H1 (cell line): ENCODE measurements at places on chromosomes 2 and 18. TPM values are rescaled to one million over a fixed set of nuclear protein-coding genes. Genes with fewer than 3 reads are reported as not detected.
A peak's percentile ranks its signal among the peaks of the same experiment; 100 is the strongest.

Gene ATP5F1A
- 669 and 685 TPM in 2 replicates for total RNA-seq

GRCh38 chr2:224689539-224689938 lies 26.6 kb downstream of the CCDC195 start:
- no peak for DNase-seq
- no peaks in the 10 kb centered on the region for H3K4me1 ChIP-seq
- no peak overlapping the region for H3K4me3 ChIP-seq
- H3K27me3 ChIP-seq = no peaks in the 10 kb centered on the region
- H3K27ac ChIP-seq = no peak overlapping the region
- no peaks in the 10 kb centered on the region for H3K36me3 ChIP-seq

- no peak overlapping the region for H3K4me3 ChIP-seq
- no peaks in the 10 kb centered on the region for H3K4me1 ChIP-seq
These were observed 71.5 kb downstream of the SPP2 start for GRCh38 chr2:234121999-234122398.

DNA sequence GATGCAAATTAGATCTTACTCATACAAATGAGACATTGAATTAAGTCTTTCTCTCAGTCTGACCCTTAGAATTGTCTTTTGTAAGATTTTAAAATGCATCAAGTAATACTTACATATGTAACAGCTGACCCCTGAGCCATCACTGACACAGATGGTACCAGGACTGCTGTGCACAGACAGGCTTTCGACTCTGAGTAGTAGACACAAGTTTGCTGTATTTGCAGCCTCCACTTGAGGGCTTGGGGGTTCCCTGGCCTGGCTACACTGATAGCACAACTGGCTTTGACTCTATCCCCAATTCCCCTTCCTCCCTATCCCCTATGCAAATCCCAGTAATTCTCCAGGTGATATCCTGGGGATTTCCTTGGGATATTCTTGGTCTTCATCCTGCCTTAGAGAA lies 200.7 kb downstream of the RPIA start:
- no peak overlapping the region for H3K27ac ChIP-seq
- DNase-seq = no peak
- no peaks in the 10 kb centered on the region for H3K4me1 ChIP-seq
- no peaks in the 10 kb centered on the region for H3K36me3 ChIP-seq
- no peak overlapping the region for H3K4me3 ChIP-seq

- H3K27me3 ChIP-seq = no peaks in the 10 kb centered on the region
- peaks cover 3% of the 10 kb centered on the region for H3K4me1 ChIP-seq
- no peaks in the 10 kb centered on the region for H3K36me3 ChIP-seq
- DNase-seq = no peak
- H3K27ac ChIP-seq = no peak overlapping the region
These were observed 114.2 kb upstream of the SULT1C3 start for GRCh38 chr2:108125581-108125980.

GRCh38 chr2:223835701-223836532 lies 1.5 kb downstream of the AP1S3 start:
- H3K27me3 ChIP-seq = no peaks in the 10 kb centered on the region
- no peaks in the 10 kb centered on the region for H3K36me3 ChIP-seq
- no peak overlapping the region for H3K27ac ChIP-seq
- H3K4me3 ChIP-seq = no peak overlapping the region
- no peak for DNase-seq

DNA sequence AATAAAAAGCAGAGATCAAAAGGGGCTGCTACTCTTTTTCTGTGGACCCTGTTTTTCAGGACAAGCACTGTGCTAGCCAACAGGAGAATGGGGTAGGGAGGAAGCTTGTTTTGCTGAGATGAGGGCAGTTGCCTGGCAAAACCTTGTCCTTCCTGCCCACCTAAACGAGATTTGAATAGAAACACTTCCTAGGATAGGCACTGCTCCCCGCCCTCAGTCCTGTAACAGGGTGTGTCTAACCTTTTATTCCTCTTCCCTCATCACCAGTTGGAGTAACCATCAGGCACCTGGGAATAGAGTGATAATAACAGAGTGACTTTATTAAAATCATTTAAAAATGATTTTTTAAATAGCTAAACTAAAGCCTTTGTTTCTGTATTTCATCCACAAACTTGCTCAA lies 368.8 kb downstream of the LNPK start:
- H3K27me3 ChIP-seq = no peaks in the 10 kb centered on the region
- H3K36me3 ChIP-seq = no peaks in the 10 kb centered on the region

Gene SP9
- 0.11 TPM in 2 replicates for total RNA-seq

DNA sequence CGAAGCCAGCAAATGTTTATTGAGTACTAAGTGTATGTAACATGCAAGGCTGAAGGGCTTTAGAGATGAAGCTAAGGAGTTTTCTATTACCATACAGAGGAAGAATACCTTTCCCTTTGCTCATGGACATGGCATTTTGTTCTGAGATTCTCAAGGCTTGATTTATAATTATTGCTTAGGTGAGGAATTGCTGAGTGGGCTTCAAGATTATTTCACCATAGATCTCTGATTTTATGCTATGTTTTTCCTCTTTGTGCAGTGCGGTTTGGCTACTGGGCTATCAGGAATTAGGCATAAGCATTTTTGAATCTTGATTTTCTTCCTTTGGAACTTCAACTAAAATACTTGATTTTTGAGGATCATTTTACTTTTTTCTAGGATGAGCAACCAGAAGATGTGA lies 42.5 kb downstream of the VRK2 start:
- no peaks in the 10 kb centered on the region for H3K4me1 ChIP-seq
- no peaks in the 10 kb centered on the region for H3K27me3 ChIP-seq
- H3K4me3 ChIP-seq = no peak overlapping the region
- DNase-seq = no peak

Gene CXCR1
- not detected in 2 replicates for total RNA-seq

- H3K4me1 ChIP-seq = no peaks in the 10 kb centered on the region
- H3K27ac ChIP-seq = no peak overlapping the region
- DNase-seq = no peak
These were observed 82.9 kb downstream of the ACTR3 start for GRCh38 chr2:113972766-113973165.

GRCh38 chr2:27421660-27422250 lies 6.7 kb upstream of the NRBP1 start:
- DNase-seq = no peak
- H3K27ac ChIP-seq = no peak overlapping the region
- H3K27me3 ChIP-seq = no peaks in the 10 kb centered on the region
- H3K4me1 ChIP-seq = no peaks in the 10 kb centered on the region
- no peak overlapping the region for H3K4me3 ChIP-seq
- H3K36me3 ChIP-seq = no peaks in the 10 kb centered on the region

Gene ANAPC1
- 107 and 110 TPM in 2 replicates for total RNA-seq

DNA sequence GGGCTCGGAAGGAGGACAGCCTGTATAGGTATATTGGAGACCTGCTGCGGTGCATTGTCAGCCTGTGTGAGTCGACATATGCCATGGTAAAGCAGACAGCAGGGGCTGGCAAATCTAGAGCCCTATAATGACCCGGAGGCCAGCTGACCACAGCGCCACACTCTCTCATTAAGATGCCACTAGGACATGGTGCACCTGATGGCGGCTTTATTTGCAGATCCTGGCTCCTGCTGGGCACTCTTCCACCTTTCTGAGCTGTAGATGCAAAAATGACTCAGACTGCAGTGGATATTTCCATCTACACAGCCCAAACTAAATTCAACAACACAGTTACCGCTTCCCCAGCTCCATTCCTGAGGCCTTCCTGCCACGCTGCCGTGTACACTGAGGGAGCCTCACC lies 389.9 kb downstream of the TNS1 start:
- no peak overlapping the region for H3K27ac ChIP-seq
- no peaks in the 10 kb centered on the region for H3K36me3 ChIP-seq
- DNase-seq = no peak
- no peaks in the 10 kb centered on the region for H3K4me1 ChIP-seq

GRCh38 chr2:113977660-113978523 lies 88.0 kb downstream of the ACTR3 start:
- H3K4me1 ChIP-seq = no peaks in the 10 kb centered on the region
- H3K36me3 ChIP-seq = no peaks in the 10 kb centered on the region
- DNase-seq = no peak
- no peak overlapping the region for H3K4me3 ChIP-seq
- no peaks in the 10 kb centered on the region for H3K27me3 ChIP-seq

DNA sequence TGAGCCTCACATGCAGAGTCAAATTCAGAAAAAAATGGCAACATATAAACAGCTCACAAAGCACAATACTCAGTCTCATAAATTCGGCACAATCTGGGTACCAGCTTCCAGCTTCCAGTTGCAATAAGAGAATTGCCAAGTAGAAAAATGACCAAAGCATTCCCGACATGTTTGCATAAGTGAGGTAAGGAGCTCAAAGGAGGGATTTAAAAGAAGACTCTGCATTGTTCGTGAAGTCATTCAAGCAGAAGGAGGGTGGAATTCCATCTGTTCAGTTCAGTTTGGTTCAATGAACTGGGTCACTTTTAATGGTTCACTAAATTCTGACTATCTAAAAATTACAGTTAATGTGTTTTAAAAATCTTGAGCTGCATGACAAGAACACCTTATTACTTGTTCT lies 106.7 kb upstream of the KLHL14 start:
- H3K4me1 ChIP-seq = no peaks in the 10 kb centered on the region
- H3K36me3 ChIP-seq = no peaks in the 10 kb centered on the region
- H3K27ac ChIP-seq = no peak overlapping the region

Gene MC5R
- 0.31 and 0.37 TPM in 2 replicates for total RNA-seq

GRCh38 chr18:48000701-48001100 lies 70.2 kb upstream of the SMAD2 start:
- H3K27me3 ChIP-seq = no peaks in the 10 kb centered on the region
- H3K4me1 ChIP-seq = no peaks in the 10 kb centered on the region
- H3K27ac ChIP-seq = no peak overlapping the region

GRCh38 chr2:120223034-120223912 lies at the start of gene TMEM185B:
TMEM185B (minus strand) TSS chr2:120223400; CDS start chr2:120222976, 424 bp downstream.
- peak within 1 kb of the TSS; percentile 65; the same call in 1 of the 2 replicates for H3K27ac ChIP-seq
- peaks cover 6% of the 10 kb centered on the region for H3K36me3 ChIP-seq
- H3K4me1 ChIP-seq = peaks cover 4% of the 10 kb centered on the region

DNA sequence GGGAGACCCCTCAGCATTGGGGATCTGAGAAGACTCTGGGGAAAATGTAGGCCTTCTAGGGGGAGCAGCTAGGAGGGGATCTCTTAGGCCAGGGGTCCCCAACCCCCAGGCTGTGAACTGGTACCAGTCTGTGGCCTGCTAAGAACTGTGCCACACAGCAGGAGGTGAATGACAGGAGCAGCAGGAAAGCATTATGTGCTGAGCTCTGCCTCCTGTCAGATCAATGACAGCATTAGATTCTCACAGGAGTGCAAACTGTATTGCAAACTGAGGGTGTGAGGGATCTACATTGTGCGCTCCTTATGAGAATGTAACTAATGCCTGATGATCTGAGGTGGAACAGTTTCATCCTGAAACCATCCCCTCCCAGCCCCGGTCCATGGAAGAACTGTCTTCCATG lies 127.3 kb downstream of the SCG2 start:
- H3K4me1 ChIP-seq = no peaks in the 10 kb centered on the region
- H3K36me3 ChIP-seq = no peaks in the 10 kb centered on the region
- no peaks in the 10 kb centered on the region for H3K27me3 ChIP-seq

- no peaks in the 10 kb centered on the region for H3K36me3 ChIP-seq
- DNase-seq = no peak
- no peaks in the 10 kb centered on the region for H3K27me3 ChIP-seq
- no peak overlapping the region for H3K27ac ChIP-seq
These were observed 20.4 kb downstream of the IFIH1 start for GRCh38 chr2:162297925-162298552.

DNA sequence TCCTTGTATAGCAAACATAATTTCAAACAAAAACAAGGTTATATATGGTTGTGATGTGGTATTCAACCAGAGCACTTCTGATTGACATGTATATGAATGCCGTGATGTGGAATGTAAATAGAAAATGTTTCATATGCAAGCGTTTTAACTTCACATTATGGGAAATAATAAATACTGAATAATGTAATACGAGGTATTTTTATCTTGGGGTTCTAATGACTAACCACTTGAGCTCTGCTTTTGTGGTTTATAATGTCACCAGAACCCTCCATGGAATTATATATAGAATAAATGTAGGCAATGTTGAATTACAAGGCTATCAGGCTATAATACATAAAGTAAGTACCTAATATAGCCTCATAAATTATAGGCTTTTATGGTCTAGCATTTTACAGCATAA lies 72.4 kb downstream of the ZNF521 start:
- H3K36me3 ChIP-seq = no peaks in the 10 kb centered on the region
- no peak for DNase-seq
- H3K27me3 ChIP-seq = no peaks in the 10 kb centered on the region
- H3K4me3 ChIP-seq = no peak overlapping the region

GRCh38 chr2:180695586-180696401 lies 284.6 kb upstream of the UBE2E3 start:
- no peaks in the 10 kb centered on the region for H3K4me1 ChIP-seq
- no peak for DNase-seq
- no peak overlapping the region for H3K27ac ChIP-seq
- no peak overlapping the region for H3K4me3 ChIP-seq

- no peaks in the 10 kb centered on the region for H3K36me3 ChIP-seq
- no peaks in the 10 kb centered on the region for H3K27me3 ChIP-seq
- no peaks in the 10 kb centered on the region for H3K4me1 ChIP-seq
- no peak overlapping the region for H3K27ac ChIP-seq
- no peak for DNase-seq
These were observed 69.5 kb downstream of the CDH20 start for GRCh38 chr18:61402726-61403125.

DNA sequence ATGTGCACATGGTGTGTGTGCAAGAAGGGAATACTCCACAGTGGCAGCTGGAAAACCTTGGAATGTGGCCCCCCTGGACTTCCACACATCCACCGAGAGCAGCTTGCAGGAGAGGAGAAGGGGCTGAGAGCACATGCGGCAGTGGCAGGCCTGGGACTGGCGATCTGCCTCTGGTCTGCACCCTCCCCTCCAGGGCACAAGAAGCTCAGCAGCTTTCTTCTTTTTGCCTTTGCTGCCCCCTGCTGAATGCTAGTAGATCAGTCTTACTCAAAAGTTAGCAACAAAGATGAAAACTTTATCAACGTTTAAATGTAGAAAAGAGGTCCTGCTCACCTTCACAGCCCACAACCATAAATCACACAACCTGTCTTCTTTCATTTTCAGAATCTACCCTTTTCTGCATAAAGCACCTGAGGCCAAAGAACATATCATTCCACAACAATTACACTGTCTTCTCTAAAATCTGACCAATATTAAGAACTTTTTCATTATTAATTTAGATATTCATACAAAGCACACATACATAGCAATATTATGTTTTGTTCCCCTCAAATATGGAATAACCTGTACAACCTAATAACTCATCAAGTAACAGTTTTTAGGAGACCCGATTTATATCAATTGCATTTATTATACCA lies 34.6 kb downstream of the TGFBRAP1 start:
- H3K36me3 ChIP-seq = peaks cover 12% of the 10 kb centered on the region
- H3K4me3 ChIP-seq = no peak overlapping the region
- no peak overlapping the region for H3K27ac ChIP-seq
- H3K4me1 ChIP-seq = no peaks in the 10 kb centered on the region
- peak; percentile 44 for DNase-seq

Gene ALS2
- 34.5 and 36.4 TPM in 2 replicates for total RNA-seq

Gene ATP8B1
- total RNA-seq = 3.1 and 4.6 TPM in 2 replicates

Gene PTPRN
- 5.2 and 5.4 TPM in 2 replicates for total RNA-seq

Gene ACTR3
- total RNA-seq = 184 and 189 TPM in 2 replicates
